ENCODE measurements at places on chromosomes 16 and 17.

DNA sequence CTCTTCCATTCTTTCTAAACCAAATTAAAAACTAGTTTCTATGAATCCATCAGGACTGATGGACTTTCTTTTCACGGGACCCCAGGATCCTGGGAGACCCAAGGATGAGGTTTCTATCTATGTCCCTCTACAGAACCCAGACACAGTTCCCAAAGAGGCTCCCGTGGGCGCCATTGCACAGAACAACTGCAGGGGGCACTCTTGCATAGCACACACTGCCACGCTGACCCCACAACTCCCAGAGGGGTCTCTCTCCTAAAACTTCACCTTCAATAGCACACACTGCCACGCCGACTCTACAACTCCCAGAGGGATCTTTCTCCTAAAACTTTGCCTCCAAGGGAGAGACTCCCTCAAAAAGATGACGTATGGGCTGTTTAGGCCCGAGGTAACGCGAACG, 9.0 kb downstream of the ABR start:
- no peak for DNase-seq

DNA sequence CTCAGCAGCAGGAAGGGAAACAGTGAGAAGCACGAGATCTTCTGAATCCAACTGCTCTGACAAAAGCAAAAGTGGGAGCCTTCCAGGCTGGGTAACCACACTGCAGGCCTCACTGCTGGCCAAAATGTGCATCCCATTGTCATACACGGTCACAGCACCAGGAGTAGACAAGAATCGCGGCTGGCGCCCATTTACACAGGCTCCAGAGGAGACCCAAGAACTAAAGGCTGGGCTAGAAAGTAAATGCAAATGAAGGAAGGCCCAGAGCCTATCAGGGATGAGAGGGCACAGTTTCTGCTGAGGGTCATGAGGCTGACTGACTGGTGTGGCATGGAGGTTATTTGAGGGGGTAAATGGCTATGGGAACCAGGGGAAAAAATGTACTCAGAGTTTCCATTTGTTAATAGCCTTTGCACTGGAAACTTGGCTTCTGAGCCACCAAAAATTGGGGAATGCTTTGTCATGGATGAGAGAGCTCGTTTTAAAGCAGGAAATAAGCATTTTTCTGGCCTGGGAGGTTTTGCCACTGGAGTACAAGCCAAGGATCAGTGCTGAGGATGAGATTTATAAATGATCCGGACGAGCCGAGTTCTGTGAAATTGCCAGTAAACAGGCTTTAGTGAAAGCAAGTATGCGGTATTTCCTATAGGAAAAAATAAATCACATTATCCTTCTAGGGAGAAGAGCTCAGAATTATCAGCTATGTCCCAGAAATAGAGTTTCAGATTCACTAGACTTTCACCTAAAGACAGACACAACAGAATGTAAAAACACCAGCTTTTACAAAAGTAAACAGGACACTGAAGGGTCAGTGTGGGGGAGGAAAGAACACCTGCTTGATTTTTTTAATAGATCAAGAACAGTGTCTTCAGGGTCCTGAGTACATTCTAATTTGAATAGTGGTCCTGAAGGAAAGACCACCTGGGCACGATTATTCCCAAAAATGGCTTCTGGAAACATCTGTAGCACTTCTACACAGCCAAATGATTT, 66.9 kb upstream of the GSG1L start:
- no peak for DNase-seq

- no peak for DNase-seq
These were observed 23.5 kb downstream of the NFE2L1 start for GRCh38 chr17:48071654-48072053.

GRCh38 chr16:72099377-72099818, 5.8 kb downstream of the DHX38 start:
- DNase-seq = peak; percentile 56

- no peak for DNase-seq
These were observed 11.4 kb downstream of the NT5M start for GRCh38 chr17:17314501-17315071.

DNA sequence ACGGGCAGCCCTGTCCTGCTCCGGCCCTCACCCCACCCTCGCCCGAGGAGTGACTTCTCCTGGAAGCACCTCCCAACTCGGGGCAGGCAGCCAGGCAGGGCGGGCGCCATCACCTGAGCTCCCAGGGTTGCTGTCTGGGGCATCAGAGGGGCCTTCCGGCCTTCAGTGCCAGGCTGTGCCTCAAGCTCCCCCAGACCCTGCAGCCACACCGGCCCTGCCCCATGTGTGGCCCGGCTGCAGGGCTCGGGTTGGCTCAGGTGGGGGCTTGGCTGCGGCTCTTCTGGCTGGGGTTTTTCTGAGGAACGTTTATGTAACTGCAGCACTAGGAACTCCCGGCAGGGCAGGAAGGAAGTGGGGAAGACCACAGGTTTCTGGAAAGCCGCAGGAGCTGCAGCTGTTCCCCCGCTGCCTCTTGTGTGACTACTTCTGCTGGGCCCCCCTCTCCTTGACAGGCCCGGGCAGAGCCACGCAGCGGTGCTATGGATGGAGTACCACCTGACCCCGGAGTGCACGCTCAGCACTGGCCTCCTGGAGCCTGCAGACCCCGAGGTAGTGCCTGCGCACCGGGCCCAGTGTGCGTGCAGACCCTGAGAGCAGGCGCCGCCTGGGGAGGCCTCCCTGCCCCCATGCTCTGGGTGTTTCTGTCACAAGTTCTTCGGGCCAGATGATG, 45.6 kb downstream of the PRMT7 start:
- DNase-seq = peak; percentile 90

GRCh38 chr16:56551796-56552738, 12.8 kb upstream of the MT4 start:
- DNase-seq = peak; percentile 80

DNA sequence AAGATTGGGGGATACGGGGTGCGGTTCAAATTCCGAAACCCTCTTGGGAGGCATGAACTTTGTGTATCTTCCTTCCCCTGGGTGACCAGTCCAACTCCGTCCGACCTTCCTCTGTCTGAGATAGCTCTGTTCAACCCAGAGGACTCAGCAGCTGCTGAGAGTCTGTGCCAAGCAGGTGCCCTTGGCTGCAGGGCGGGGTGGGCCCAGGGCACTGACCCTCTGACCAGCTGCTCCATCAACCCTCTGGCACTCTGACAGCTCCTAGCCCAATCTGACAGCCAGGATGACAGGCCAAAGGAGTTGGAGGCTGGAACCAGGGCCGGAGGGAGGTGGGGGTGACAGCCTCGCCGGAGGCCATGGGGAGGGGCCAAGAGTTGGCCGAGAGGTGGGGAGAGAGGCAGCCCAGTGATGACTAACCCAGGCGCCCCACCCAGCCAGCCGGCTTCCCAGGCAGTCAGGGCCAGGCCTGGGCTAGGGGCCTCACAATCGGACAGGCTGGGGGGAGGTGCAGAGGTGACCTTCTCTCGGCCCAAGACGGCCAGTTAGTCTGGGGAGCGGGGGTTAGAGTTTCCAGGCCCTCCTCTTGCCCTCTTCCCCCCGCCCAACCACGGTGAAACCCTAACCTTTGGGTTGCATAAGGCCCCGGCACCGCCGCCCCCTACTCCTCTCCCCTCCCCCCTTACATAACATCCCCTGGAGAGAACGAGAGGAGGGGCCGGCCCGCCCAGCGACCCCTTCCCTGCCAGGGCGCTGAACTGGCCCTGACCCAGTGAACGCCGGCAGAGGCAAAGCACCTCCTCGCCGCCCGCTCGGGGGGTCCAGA, 5.0 kb upstream of the TLCD2 start:
- DNase-seq = peak; percentile 45

DNA sequence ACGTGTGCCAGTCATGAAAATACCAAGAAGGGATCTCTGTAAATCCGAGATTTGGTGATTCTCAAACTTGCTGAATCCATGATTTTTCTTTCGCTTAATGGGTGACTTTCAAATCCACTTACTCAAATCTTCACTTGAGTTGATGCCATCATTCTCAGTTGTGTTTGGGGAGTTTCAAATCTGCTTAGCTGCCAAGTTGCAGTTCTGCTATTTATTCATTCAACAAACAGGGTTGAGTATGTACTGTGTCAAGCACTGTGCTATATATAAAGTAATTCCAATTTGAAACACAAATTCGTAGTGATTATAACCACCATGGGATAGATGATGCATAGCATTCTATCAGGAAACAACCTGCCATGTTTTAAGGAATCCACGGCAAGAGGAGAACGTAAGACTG, 394.3 kb downstream of the CDH13 start:
- DNase-seq = no peak

DNA sequence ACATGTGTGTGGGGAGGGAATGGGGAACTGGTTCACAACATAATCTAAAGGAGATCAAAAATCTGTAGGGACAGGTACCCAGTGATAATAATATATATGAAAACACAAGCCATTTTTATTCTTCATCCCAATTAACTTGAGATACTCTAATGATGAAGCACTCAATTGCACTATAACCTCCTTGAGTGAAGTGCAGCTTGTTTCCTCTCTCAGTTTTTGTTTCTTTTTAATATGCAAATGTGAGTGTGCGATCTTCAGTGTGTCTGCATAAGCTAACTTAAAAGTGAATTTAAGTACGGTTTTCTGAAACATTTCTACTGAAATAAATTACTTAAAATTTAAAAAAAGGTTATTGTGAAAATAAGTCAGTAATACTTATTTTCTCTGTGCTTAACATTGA, 623.5 kb downstream of the CDH11 start:
- DNase-seq = no peak

GRCh38 chr16:7615565-7615964, 282.9 kb downstream of the RBFOX1 start:
- DNase-seq = no peak

DNA sequence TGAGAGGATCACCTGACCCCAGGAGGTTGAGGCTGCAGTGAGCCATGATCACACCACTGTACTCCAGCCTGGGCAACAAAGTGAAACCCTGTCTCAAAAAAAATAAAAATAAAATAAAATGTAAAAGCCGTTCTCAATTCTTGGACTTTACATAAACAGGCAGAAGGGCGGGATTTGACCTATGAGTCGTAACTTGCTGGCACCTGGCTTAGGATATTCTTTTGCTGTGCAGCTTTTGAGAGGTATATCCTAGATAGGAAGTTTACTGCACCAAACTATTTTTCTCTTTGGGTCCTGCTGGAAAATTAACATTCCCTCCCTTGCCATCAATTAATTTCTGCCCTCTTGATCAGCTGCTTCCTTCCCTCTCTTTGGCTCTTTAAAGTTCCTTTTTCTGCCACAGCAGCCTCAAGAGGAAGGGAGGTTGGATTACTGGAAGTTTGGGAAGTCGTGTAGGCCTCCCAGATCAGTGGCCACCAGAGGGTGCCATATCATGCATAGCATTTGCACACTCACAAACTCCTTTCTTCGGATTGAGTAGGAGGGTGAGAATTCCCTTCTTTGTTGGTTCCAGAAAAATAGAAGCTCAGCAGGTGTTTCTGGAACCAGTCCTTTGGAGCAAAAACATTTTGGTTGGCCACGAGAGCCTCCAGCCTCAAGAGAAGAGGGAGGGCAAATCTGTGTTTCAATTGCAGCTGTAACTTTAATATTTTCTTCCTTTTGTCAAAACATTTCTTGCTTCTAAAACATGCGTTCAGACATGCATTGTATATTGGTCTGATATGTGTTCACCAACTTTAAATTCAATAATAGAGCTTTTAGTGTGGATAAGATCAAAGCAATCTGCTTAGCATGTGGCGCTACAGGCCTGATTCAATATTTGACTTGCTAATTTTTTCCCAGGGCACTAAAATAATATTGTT, 147.3 kb downstream of the CCDC182 start:
- DNase-seq = peak; percentile 24

GRCh38 chr17:876272-876671, 94.1 kb downstream of the MRM3 start:
- peak; percentile 33 for DNase-seq

GRCh38 chr17:79948945-79949655, 86.6 kb downstream of the TBC1D16 start:
- no peak for DNase-seq

GRCh38 chr16:2162676-2163118, 7.1 kb downstream of the TRAF7 start:
- no peak for DNase-seq

DNA sequence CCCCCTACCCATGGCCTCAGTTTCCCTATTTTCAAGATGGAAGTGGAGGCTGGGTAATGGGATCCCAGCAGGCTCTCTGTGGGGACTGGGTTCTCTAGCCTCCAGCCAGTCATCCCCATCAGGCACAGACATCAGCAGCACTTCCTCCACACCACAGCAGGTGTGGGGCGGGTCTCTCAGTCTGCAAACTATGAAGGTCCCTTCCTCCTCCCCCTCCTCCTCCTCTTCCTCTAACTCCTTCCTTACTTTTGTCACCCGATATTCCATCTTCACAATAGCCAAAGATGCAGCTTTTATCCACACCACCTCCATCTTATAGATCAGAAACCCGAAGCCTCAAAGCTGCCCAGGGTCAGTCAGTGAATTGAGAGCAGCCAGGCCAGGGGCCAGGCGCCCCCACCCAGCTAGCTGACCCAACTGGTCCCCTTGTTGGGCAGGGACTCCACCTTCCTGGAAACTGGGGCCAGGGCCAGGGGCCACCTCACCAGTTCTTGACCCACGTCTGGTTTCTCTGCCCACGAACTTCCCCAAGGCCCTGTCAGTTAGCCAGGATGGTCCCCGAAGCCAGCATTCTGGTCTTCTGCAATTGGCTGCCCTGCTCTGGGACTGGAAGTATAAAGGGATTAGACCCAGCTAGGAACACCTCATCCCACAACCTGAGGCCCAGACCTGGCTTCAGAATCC, 2.5 kb downstream of the FAM83G start:
- DNase-seq = no peak
